Fibroblast of mammary gland (primary cell): ENCODE measurements at places on chromosomes 2 and 18.

GRCh38 chr2:36441816-36442215 lies 86.2 kb downstream of the CRIM1 start:
- peak; percentile 54 for DNase-seq

GRCh38 chr18:59303656-59304195 lies 14.7 kb downstream of the CPLX4 start:
- DNase-seq = no peak

- no peak for DNase-seq
Observed at GRCh38 chr2:143177096-143177786, 48.0 kb downstream of the ARHGAP15 start.

GRCh38 chr2:10518470-10519393 lies 70.6 kb upstream of the ODC1 start:
- DNase-seq = no peak
